ENCODE measurements at places on chromosomes 7 and 10. TPM values are rescaled to one million over a fixed set of nuclear protein-coding genes. Genes with fewer than 3 reads are reported as not detected.

Gene GRM3
- not detected for total RNA-seq

GRCh38 chr10:109982812-109983211 is 25.0 kb upstream of the ADD3 start:
- DNase-seq: no peak

DNA sequence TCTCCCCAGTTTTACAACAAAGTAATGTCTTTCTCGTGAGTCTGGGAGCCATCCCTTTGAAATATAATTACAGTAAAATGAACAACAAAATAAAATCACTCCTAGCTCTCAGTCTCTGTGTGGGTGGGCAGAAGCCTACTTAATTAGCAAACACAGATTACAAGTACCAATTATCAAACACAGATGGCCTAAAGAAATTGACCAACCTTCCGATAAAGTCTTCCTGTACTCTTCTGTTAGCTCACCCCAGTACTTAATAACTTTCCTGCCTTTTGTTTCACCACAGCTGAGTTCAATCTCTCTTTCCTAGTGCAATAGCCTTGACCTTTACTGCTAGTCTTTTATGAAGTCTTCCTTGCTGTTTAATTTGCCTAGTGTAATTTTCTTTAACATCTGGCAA is 719.2 kb upstream of the MBL2 start:
- DNase-seq: no peak

DNA sequence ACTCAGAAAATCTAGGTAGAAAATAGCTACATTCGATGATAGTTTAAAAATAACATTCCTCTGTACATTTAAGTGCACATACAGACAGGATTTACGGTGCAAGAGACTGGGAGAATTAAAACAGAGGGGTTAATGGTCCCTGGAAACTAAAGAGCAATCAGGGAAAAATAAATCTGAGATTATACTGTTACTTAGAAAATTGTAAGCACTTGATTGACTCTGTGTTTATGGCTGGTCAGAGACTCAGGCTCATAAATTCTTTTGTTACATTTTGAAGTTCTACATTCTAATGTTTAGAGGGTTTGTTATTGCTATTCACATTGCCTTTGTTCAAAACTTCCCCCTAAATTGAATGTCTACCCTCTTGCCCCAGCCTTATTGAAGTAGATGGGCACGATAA is 54.4 kb downstream of the CDCA7L start:
- DNase-seq: no peak

DNA sequence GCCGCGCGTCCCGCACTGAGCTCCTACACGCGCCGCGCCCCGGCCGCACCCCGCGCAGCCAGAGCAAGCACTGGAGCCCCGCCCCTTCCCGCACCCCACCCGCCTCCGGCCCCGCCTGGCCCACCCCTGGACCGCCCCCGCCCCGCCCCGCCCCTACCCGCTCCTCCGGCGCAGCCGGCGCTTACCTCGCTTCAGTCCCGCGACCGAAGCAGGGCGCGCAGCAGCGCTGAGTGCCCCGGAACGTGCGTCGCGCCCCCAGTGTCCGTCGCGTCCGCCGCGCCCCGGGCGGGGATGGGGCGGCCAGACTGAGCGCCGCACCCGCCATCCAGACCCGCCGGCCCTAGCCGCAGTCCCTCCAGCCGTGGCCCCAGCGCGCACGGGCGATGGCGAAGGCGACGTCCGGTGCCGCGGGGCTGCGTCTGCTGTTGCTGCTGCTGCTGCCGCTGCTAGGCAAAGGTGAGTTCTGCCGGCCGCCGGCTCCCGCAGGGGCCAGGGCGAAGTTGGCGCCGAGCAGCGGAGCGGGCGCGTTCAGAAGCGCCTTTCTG is at the start of gene RET:
RET (plus strand) TSS at position 194 of the 545 bp plus-strand sequence; CDS start at position 384, 190 bp downstream.
- peak; percentile 44 for DNase-seq

- no peak for DNase-seq
These were observed 9.1 kb downstream of the TTYH3 start for GRCh38 chr7:2640846-2641316.

GRCh38 chr10:52029628-52030027 is 284.5 kb upstream of the DKK1 start:
- no peak for DNase-seq

DNA sequence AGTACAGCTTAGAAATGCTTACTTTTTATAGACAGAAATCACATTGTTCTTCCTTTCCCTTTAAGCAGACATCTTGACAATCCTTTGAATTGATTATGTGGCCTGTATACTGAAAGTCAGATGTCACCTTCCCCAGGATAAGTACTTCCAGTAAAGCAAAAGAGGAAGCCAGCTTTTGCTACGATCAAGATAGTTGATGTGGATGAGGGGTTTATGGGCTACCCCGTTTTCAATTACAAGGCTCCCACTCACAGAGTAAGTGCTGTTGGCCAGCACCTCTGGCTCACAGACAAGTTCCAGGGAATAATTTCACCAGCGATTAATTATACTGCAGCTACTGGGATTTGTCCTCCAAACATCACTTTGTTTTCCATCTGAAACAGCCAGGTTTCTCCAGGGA is 95.1 kb upstream of the SAMD8 start:
- no peak for DNase-seq

DNA sequence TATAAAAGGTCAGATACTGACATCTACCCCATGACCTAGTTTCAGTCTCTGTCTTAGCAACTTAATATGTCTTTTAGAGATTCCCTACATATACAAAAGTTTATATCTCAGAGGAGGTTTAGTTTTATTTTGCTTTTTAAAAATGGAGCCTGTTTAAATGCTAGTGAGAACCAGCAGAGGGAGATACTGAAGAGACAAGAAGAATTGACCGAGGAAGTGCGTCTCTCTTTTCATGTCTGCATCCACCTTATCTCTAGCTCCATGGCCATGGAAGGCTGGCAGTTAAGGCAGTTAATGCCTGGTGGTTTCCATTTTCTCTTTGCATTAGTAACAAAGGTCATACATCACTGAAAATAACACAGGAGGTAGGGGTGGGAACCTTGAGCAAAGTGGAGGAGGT is 10.7 kb downstream of the SUV39H2 start:
- no peak for DNase-seq

DNA sequence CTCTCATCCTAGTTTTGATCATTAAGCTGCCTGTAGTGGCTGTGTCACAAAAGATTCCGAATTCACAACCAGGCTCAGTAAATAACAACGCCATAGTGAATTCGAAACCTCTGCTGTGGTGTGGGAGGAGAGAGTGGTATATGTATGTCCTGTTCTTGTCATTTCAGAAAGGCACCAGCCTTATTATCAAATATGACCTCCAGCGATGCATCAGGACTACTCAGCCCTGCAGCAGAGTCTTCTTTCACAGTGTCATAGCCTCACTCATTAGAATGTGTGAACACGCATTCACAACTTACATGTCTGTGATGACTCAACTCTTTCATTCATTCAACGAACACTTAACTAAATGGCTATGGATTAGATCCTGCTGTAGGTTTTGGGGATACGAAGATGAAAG is 15.3 kb downstream of the AOC1 start:
- no peak for DNase-seq

Gene TTYH3
- total RNA-seq: 64.6 TPM

Gene SH2D4B
- 0.18 TPM for total RNA-seq

DNA sequence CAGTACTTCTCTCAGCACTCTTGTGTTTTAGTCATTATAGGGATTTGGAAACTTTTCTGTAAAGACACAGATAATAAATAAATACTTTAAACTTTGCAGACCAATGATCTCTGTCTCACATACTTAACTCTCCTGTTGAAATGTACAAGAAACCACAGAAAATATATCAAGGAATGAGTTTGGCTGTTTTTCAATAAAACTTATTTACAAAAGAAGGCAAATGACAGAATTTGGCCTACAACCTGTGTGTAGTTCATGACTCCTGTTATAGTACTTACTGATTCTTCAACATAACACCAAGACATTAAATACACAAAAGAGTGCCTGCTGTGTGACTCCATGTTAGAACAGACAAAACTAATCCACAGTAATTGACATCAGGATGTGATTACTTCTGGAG is 510.0 kb upstream of the PHF14 start:
- DNase-seq: no peak

GRCh38 chr10:3271354-3272115 is 99.0 kb upstream of the PITRM1 start:
- no peak for DNase-seq

DNA sequence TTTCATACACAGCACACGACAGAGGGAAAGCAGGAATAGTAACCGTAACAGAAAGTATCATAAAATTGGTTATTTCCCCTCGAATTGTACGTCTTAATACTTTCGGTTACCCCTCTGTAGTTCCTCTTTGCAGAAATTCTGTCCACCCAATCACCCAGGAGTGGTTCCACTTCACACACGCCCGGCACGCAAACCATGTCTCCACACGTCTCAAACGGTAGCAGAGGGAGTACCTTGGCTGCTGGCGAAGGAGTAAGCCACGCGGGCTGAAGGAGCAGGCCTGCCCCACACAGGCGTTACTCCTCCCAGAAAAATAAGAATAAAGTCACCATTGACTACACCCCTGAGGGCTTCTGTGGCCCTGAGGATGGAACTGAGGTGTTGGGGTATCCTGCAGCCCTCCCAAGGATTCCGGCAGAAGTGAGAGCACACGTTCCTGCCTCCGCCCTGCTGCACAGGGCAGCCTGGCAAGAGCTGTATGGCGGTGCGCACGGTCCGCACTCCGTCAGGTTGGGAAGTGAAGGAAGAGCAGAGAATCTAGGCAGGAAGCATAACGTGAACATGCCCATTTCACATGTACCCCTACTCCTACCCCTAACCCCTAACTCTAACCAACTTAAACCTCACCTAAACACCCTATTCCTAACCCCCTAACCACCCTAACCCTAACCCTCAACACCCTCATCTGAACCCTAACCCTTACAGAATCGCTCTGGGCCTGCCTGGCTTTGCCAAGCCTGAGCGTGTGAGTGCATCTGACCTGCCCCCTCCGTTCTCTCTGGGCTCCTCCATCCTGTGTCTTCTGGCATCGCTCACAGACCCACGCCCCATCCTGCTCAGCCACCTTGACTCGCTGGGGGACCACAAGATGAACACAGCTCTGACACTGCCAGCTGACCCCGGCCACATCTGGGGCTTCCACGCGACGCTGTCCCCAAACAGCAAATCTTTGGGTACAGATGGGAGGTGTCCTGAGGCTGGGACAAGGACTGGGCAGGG is 18.2 kb downstream of the GPR146 start:
- DNase-seq: no peak

DNA sequence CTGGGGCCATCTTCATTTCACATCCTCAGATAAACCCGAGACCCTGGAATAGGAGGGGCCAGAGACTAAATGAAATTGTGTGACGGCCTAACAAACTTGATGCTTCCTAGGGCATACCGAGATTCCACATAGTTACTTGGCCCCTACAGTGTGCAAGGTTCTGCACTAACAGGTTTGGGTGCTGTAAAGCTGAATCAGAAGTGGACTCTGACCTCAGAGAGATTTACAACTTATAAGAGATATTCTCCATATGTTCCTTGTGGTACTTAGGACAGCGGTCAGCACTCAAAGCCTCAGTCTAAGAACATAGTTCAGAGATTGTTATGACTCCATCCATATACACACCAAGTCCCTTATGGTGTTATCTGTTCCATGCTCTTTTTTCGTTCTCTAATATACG is 55.1 kb upstream of the FHIP2A start:
- DNase-seq: no peak

DNA sequence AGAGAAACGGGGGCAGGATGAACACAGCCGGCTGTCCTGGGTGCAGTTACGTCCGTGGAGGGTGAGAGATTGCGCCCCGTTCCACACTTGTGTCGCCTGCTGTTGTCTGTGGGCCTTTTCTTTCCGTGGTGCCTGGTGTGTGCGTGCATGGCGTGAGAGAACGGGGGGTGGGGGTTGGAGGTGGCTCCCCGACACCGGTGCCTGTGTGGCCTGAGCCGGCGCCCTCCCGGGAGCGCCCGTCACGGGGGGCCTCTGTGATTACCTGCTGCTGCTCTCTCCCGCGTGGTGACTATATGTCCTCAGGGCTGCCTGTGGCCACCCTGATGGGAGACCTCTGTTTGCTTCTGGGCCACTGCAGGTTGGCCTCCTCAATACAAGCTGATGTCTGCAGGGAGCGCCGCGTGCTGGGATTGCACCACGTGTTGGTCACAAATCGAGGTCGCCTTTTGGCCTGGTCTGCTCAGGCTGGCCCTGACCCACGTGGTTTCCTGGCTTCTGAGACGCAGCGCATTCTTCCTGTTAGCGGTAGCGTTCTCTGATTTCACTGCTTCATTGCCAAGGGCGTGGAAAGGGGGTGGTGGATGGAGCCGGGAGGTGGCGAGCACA is 10.9 kb upstream of the AP5Z1 start:
- no peak for DNase-seq

DNA sequence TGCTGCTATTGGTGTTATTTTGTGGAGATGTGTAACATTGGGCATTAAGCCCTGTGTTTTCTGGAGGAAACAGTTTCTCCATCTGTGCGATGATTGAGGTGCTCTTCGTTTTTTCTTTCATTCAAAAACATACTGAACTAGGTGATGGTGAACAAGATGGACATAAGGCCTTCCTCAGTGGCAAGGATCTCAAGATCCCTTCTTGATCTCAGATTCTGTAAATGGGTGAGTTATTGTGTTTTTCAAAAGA is 759 bp upstream of the ELAPOR2 start:
- DNase-seq: no peak

- DNase-seq: no peak
These were observed 219.7 kb downstream of the MTERF1 start for GRCh38 chr7:91660734-91661356.

Gene OR6B1
- total RNA-seq: not detected

Gene LRRD1
- total RNA-seq: 0.51 TPM

DNA sequence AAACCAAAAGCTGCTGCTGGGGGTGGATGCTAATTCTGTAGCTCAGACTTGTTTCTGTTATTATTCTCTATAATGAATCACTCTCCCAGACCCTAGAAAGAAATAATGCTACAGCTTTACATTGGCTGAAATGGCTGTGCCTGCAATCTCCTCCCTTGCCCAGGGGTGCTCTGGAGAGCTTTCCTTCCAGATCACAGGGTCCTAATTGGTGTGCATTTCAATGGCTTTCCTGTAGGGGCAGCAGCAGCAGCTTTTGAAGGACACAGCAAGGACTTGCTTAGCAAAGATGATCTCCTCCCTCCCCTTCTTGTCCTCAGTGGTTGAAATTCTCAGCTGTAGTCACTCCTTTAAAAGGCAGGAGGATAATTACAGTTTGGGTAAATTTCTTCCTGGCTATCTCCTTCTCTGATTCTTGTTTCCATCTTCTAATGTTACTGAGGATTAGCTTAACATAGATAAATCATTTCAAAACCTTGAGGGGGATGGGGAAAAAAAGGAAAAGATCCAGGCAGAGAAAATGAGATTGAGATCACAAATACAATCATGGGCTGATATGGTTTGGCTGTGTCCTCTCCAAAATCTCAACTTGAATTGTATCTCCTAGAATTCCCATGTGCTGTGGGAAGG is 120.2 kb upstream of the CTTNBP2 start:
- DNase-seq: peak; percentile 62

Data from cardiac muscle cell (in vitro differentiated cells and primary cell).